ENCODE measurements at places on chromosomes 4 and X.

DNA sequence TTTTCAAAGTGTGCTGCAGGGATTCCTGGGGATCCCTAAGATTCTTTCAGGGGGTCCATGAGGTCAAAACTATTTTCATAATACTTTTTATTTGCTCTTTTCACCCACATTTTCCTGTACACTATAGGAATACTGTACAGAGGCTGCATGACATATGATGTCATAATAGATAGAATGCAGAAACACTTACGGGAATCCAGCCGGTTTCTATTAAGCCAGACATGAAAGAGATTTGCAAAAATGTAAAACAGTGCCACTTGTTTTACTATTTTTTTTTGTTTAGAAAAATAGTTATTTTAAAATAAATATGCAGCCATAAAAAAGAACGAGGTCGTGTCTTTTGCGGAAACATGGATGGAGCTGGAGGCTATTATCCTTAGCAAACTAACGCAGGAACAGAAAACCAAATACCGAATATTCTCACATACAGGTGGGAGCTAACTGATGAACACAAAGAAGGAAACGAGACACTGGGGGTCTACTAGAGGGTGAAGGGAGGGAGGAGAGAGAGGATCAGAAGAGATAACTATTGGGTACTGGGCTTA lies 5.0 kb downstream of the ZFX start:
- no peak for DNase-seq

- DNase-seq: no peak
These were observed 136.6 kb downstream of the STAG2 start for GRCh38 chrX:124098089-124098488.

DNA sequence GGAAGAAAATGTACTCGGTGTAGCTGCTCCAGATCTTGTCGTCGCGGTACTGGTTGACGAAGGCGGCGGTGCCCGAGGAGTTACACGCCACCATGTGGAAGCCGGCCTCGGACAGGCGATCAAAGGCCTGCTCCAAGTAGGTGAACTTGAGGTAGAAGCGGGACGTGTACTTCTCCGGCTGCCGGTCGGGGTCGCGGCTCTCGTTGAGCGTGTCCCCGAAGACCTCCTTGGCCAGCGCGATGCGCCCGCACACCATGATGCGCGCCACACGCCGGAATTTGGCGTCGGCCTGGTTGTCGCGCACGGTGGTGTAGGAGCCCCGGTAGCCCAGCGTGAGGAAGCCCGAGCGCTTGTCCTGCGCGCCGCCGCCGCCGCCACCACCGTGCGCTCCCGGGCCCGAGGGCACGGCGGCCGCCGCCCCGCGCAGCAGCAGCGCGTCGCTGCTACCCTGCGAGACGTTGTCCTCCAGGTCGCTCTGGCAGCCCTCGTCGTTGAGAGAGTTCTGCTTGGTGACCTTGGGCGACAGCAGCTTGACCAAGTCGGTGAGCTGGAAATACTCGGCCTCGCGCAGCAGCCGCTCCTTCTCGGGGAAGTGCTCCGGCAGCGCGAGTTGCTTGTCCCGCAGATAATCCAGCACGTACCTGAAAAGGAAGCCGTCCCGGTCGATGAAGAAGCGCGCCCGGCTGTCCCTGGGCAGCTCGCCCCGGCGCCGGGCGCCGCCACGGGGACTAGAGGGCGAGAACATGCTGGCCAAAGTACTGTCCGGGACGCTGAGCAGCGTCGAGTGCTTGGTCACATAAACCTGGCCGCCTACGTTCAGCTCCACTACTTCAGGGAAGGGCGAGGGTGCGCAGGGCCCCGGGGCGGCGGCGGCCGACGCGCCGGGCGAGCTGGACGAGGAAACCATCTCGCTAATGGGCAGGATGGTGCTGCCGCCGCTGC lies 775 bp downstream of the KCTD8 start:
- peak; percentile 47 for DNase-seq

GRCh38 chrX:96389281-96390047 lies 295.2 kb upstream of the DIAPH2 start:
- no peak for DNase-seq

DNA sequence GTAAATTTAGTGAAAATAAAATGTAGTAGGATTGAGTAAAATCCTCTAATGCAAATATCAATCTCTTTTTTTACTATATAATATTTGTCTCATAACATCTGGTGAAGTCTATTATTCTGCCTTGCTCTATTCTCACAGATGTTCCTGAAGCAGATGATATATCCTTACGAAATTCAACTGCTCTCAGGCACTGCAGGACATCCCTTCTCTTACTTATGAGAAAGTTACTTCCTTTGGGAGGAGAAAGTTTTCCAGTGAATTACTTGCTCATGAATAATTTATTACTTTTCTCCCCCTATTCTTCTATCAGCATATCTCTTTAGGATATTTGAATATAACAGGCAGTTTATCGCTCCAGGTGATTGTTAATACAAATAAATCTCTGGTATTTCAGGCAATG lies 75.6 kb upstream of the AGA start:
- DNase-seq: no peak

DNA sequence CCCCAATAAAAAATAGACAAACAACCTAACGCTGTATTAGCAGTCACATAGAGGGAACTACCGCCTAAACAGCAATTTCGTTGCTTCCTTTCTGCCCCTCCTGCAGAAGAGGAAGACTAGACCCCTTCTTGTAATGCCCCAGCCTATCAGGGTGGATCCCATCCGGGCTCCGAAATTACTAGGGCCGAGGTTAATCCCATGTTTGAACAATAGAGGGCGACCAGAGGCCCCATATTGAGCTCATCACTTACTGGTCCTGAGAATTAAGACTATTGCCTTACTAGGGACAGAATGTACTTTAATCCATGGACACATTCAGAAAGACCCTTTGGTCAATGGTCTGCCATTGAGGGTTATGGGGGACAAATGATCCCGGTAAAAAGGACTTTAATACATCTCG lies 11.8 kb upstream of the ZNF630 start:
- peak; percentile 8 for DNase-seq

Measured in substantia nigra (tissue), 51 donors.